ENCODE measurements at places on chromosomes 5 and 9.

- DNase-seq: no peak
Measured at GRCh38 chr5:136466041-136466415, 100.7 kb upstream of the TRPC7 start.

- DNase-seq: no peak
Measured at GRCh38 chr5:106154280-106154716, 1516.4 kb downstream of the EFNA5 start.

DNA sequence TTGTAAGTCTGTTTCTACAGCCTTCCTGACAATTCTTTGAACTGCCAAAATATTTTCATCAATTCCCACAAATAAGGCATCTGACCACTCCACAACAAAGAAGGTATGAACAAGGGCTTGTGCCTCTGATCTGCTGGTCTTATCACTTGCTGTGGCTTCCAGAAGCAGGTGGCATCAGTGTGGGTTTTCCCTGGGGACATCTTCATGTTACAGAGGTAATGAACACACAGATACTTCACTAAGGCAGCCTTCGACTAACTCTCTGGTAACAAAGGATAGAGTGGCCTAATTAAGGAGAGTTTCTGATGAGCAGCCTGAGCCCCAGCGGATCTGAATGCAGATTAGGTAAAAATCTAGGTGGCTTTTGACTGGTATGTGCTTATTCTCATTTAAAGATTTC lies 15.2 kb upstream of the ERAP2 start:
- DNase-seq: no peak

DNA sequence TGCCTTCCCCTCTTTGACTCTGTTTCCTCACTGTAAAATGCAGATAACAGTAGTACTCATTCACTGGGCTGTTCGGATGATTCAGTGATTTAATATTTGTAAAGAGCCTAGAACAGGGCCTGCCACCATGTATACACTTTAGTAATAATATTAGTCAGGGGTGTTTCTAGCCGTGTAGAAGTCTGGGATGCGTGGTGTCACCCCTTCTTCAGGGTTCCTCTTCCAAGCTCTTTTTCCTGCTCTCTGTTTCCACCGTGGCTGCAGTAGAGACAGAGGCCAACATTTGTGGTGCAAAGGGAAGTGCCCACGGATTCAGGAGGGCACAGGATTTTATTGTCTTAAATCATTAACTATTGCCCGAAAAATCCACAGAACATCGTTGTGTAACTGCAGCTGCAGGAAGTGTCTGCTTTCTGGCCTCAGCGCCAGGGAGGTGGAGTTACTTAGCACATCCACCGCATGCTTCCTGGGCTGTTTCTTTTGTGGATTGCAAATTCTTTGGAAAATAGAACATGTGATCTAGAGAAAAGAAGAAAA lies 61.7 kb downstream of the TRIO start:
- peak; percentile 75 for DNase-seq

GRCh38 chr9:105116052-105116868 lies 128.2 kb upstream of the SLC44A1 start:
- no peak for DNase-seq

GRCh38 chr5:170330568-170331054 lies 33.0 kb upstream of the LCP2 start:
- no peak for DNase-seq

- DNase-seq: no peak
Measured at GRCh38 chr5:178078197-178079010, 34.9 kb upstream of the N4BP3 start.

GRCh38 chr9:121452085-121452484 lies 47.6 kb downstream of the GGTA1 start:
- no peak for DNase-seq

DNA sequence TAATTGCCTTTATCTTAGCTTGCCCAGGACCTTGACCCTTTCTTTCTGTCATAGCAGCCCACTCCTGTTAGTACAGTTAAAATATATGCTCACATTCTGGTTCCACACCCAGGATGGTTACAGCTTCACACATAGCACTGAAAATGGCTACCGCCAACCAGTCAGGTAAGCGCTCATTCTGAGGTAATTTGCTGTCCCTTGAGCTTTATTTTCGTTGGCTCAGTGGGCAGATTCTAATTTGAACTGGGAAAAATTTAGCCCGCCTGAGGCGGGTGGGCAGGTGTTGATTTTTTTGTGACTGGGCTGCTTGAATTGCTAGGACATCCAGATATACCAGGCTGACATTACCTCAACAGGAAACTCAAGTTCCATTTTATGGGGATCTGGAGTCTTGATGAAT lies 137.5 kb downstream of the KCTD16 start:
- no peak for DNase-seq

DNA sequence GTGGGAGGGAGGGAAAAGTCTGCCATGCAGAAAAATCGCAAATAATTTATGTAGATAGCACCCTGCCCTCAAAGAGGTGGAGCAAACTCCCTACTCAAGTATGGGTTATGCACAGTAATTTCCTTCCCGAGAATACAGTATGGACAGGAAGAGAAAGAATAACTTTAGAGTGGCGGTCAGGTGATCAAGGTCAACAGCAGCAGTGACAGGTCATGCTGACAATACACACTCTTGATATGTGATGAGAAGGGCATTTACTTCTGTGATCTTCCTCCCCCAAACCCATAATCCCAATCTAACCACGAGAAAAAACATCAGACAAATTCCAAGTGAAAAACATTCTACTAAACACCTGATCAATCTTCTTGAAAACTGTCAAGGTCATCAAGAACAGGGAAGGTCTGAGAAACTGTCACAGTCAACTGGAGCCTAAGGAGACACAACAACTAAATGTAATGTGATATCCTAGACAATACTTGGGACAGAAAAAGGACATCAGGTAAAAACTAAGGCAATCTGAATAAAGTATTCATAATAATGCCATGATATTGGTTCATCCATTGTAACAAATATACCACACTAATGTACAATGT lies 11.7 kb downstream of the BICD2 start:
- DNase-seq: no peak

DNA sequence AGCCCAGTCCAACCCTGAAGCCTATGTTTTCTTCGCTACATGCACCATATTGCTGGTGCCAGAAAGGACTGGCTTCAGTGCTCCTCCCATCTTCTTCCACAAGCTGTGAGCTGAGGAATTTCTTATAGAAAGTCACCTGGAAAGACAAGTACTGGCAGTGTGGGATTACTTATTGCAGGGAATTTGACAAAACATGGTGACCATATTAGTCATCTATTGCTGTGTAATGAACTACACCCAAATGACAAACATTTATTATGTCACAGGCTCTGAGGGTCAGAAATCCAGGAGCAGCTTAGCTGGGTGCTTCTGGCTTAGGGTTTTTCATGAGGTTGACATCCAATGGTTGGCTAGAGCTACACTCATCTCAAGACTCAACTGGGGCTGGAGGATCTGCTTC lies 75.5 kb downstream of the ENTREP1 start:
- DNase-seq: no peak

GRCh38 chr5:59037453-59037852 lies 454.6 kb downstream of the RAB3C start:
- DNase-seq: no peak

DNA sequence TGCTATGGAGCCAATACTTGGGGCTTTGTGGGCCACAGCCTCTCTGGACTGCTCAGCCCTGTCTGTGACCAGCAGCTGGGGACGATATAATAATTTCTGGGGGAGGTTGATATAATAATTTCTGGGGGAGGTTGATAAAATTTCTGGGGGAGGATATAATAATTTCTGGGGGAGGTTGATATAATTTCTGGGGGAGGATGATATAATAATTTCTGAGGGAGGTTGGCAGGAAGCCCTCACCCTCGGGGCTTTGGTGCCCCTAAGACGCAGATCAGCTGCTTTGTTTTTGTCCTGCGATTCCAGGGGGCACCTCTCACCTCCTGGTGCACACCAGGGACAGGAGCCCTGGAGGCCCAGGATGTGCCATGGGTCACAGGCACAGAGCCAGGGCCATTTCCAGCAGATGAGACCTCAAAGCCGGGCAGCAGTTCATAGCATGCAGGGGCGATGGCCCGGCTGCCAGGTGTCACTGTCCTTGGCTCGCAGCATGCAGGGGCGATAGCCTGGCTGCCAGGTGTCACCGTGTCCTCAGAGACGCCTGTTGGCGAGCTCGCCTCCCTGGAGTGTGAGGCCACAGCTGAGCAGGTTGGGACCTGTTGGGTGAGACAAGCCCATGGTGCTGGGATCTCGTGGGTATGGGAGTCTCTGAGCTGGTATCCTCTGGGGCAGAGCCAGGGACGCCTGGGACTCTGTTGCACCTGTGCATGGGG lies 3.8 kb upstream of the TOR4A start:
- DNase-seq: no peak

DNA sequence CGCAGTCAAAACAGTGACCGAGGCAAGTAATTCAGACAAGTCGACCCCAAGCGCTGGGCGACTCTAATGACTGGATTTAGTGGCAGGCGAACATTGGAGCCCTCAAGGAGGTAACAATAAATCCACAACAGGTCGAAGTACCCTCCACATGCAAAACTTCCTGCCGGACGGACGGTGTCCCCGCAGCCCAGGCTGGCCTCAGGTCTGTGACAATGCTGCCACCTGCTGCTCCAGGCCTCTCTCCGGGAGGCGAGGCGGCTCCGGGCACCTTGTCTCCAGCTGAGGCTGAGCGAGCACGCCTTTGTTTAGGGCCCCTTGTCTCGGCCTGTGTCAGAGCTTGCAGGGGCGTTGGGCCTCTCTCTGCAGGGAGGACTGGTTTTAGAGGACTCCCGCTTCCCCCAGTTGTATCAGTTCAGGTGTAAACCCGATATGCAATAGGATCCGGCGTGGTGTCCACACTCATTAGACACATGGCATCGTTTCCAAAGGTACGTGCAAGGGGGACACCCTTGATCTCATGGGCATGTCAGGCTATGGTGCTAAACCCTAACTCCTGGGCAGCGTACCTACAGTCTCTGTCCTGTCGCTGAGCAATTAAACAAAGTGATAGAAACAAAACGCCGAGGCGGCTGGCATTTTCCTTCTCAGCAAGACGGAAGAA lies 628.0 kb upstream of the ADAMTS16 start:
- peak; percentile 25 for DNase-seq

DNA sequence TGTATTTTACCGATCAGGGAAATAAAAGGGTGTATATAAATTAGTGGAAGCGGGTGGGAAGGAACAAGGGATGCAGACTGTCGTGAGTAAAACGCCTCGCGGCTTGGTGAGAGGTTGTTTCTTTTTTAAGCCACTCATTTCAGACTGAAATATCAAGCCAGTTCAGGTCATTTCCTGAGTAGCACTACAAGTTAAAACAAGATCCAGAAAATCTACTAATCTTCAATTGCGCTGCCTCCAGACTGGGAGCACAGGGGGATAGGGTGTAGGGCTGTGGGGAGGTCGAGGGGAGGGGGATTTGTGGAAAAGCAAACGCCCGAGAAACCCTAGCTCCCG lies 140.8 kb downstream of the TSSK1B start:
- no peak for DNase-seq

DNA sequence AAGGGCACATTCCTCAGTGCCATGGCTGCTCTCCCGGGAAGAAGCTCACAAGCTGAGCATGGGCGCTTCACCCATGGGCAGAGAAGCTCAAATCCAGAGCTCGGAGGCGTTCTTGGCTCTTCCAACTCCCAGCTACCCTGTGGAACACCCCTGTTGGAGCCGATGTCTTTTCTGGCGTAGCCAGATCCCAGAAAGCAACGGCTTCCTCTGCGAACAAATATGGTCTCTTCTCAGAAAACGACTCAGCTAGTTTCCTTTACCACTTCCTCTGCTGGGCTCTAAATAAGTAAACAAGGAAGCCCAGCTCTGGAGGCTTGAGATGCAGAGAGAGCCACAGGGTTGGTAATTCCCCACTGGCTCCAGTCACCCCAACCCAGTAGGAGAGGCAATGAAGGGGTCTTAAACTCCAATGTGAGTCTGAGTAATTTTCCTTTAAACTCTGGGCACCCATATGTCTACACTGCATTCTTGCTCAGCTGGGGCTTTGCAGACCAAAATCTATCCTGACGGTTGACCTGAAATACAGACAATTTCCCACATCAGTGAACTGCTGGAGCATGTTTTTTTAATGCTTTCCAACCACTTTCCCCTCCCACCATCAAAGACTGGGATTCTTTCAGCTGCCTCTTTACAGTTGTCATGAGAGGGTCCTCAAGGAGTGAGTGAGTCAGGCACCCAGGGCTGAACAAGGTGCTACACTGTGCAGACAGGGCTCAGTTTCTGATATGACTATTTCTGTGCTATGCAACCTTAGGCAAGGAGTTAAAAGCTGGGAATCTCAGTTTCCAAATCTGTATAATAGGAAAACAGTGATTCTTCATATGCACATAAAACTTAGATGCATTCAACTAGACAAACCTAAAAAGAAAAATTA lies at the start of gene LCP2:
LCP2 (minus strand) TSS at position 189 of the 874 bp plus-strand sequence; CDS start at position 23, 166 bp downstream.
- no peak for DNase-seq

DNA sequence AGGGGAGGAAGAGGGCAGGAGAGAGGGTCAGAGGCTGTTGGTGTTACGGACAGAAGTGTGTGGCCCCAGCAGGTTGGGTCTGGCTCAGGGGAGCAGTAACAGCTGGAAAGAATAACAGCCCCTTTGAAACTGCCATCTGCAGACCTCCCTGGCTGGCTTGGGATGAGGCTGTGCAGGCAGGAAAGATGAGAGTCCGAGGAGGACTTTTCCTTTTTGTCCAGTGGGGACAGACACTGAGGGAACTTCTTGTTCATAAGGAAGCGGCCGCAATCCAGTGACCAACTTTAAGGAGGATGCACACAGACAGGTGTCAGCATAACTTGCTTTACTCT lies 14.8 kb upstream of the PLEKHG4B start:
- DNase-seq: no peak

DNA sequence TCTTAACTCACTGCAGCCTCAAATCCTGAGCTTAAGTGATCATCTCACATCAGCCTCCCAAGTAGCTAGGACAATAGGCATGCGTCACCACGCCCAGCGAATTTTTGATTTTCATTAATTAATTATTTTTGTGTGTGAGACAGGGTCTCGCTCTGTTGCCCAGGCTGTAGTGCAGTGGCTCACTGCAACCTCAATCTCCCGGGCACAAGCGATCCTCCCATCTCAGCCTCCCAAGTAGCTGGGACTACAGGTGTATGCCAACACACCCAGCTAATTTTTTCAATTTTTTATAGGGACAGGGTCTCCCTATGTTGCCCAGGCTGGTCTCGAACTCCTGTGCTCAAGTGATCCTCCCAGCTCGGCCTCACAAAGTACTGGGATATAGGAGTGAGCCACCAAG lies 41.4 kb downstream of the UBAP1 start:
- DNase-seq: no peak

DNA sequence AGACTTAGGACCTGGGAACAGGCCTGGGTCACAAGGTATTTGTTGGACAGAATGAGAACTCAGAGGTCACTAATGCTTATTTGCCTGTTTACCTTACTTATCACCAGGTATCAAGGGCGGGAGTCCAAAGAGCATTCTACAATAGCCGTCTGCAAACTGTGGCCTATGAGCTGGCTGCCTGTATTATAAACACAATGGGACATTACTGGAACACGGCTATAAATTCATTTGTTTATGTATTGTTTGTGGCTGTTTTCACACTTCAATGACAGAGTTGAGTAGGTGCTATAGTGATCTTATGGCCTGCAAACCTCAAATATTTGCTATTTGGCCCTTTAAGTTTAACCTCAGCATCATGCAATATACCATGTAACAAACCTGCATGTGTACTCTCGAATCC lies 76.6 kb upstream of the ASTN2 start:
- DNase-seq: no peak

- no peak for DNase-seq
Measured at GRCh38 chr9:89543111-89543510, 45.2 kb upstream of the SEMA4D start.

- no peak for DNase-seq
Measured at GRCh38 chr5:158857976-158858375, 241.7 kb downstream of the EBF1 start.

Measured in left cardiac atrium (tissue), 4 donors.